Stimulated activated CD4-positive, alpha-beta T cell treated with anti-CD3 and anti-CD28 coated beads, TNF-alpha, amount 100 ng/mL, for 1 hour (primary cell): ENCODE measurements at places on chromosomes 1 and 21.

DNA sequence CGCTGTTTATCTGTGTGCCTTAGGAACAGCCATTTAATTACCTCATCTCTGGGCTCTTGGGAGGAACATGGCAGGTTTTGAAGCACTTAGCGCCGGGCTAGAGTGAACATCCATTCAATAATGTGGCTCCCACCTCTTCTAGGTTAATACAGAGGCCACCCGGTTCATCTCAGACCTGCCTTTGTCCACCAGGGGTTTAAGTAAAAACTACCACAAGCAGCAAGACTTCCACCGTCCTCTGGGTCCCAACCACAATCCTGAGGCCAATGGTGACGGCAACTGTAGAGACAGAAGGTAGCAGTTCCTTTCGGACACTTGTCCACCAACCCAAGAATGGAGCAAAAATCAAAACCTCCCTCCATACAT lies 924 bp upstream of the DDOST start:
- no peak for DNase-seq

DNA sequence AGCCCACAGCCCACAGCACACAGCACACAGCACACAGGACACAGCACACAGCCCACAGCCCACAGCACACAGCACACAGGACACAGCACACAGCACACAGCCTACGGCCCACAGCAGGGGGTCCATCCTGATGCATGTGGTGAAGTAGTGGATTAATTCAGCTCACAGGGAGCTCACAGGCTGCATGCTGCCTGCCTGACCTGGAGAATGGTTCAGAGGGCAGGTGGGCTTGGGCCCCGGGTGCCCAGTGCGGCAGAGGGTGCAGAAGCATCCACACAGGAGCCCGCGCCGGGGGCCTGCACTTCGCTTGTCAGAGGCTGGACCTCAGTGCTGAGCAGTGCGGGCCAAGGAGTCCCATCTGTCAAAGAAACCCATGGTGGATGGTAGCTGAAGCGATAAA lies 21.1 kb upstream of the AJAP1 start:
- DNase-seq = no peak

- DNase-seq = no peak
Measured at GRCh38 chr1:154859786-154860155, 10.3 kb downstream of the KCNN3 start.

GRCh38 chr1:182235952-182236650 lies 155.5 kb downstream of the GLUL start:
- no peak for DNase-seq

GRCh38 chr1:246959944-246960693 lies 28.4 kb upstream of the AHCTF1 start:
- DNase-seq = no peak

- DNase-seq = no peak
Measured at GRCh38 chr1:43021547-43022474, 63.1 kb upstream of the SLC2A1 start.

DNA sequence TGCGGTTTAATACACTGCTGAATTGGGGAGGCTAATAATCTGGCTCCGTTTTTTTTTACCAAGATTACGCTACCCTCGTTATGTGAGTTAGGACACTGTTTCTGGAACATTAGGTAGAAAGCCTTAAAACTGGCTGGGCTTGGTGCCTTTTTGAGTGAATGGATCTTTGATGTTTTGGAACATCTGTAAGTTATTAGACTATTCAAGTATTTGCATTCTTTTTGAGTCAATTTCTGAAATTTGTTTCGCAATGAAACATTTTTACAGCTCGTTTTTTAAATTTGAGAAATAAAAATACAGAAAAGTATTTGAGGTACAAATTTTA lies 106.9 kb downstream of the LTN1 start:
- no peak for DNase-seq

- no peak for DNase-seq
Measured at GRCh38 chr1:86155051-86155806, 1.3 kb downstream of the COL24A1 start.
